NCI-H1417 (cell line): ENCODE measurements at places on chromosomes 2 and 18.

- peak; percentile 34 for DNase-seq
These were observed 173.0 kb downstream of the CTIF start for GRCh38 chr18:48711651-48712486.

- no peak for DNase-seq
These were observed 35.5 kb downstream of the HS6ST1 start for GRCh38 chr2:128282976-128283810.

DNA sequence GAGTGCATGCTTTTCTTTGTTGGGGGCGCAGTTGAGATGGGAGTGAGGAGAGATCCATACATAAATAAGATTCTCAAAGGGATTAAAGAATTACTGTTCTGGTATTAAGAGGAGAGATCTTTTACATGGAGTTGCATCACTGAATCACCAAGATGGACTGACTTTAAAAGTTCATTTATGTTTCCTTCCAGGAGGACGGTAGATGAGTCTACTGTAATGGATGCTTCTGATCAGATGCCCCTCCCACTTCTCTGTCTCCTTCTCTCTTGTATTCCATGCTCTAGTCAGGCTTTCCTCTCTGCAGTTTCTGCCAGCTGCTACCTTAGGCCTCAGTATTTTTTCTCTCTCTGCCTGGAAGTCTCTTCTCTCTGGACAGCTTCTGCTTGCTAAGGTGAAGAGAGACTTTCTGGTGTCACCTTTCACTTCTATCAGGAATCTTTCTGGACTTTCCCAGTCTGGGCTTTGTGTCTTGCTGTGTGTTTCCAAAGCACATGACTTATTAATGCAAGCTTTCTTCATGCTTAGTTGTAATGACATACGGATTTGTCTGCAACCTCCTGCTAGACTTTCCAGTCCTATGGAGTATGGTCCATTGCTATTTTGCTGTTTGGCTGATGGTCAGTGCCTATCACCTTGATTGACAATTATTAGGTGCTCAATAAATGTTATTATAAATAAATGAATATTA is 23.6 kb downstream of the FAM171B start:
- DNase-seq: no peak

GRCh38 chr2:39234754-39235153 is 9.0 kb downstream of the CDKL4 start:
- no peak for DNase-seq

GRCh38 chr2:189440644-189440946 is 679 bp upstream of the WDR75 start:
- no peak for DNase-seq

- no peak for DNase-seq
These were observed 707.6 kb downstream of the SLC4A3 start for GRCh38 chr2:220334871-220335590.

- DNase-seq: no peak
These were observed 54.3 kb downstream of the INO80C start for GRCh38 chr18:35443434-35443833.

- no peak for DNase-seq
These were observed 80.3 kb downstream of the NPAS2 start for GRCh38 chr2:100900156-100900795.

GRCh38 chr2:216284708-216285107 is 87.6 kb downstream of the MARCHF4 start:
- no peak for DNase-seq

DNA sequence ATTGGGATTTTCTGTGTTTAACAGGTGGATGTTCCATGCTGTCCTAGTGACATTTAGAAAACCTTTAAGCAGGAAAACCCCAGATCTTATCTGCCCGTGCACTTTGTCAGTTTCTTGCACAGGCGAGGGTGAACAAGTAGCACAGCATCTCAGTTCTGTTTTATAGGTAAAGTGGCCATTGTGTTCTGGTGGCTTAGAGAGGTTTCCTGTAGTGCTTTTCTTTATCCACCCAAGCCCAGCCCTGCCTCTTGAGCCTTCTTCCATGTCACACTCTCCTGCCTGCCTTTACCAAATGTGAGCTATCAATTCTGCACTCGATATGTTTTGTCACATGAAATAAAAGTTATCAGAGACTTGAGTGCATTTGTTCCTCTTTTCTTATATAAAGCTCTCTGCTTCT is 135.3 kb upstream of the NOSTRIN start:
- peak; percentile 65 for DNase-seq

DNA sequence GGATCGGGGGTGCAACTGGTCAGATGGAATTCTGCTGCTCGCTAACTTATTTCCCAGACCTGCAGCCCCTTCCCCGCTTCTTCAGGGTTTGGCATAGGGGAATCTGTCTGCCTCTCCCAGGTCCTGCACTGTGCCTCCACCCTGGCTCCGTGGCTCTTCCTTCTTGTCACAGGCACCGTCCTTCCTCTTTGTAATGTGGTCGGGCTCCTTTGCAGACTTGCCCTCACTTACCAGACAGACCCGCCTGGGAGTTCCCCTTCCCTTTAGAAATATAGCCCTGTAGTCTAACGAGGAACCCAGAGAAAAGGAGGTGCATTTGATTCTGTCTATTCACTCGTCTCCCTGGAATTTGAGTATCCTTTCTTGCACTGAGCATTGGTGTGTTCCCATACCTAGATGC is 63.9 kb upstream of the PAX8 start:
- DNase-seq: no peak

GRCh38 chr2:134412639-134412999 is 158.7 kb downstream of the MGAT5 start:
- no peak for DNase-seq

- no peak for DNase-seq
These were observed 26.8 kb upstream of the ERCC3 start for GRCh38 chr2:127320586-127321275.

- no peak for DNase-seq
These were observed 27.9 kb upstream of the EPC2 start for GRCh38 chr2:148616662-148617061.
